ENCODE measurements at places on chromosomes 1 and 21. TPM values are rescaled to one million over a fixed set of nuclear protein-coding genes. Genes with fewer than 3 reads are reported as not detected.

DNA sequence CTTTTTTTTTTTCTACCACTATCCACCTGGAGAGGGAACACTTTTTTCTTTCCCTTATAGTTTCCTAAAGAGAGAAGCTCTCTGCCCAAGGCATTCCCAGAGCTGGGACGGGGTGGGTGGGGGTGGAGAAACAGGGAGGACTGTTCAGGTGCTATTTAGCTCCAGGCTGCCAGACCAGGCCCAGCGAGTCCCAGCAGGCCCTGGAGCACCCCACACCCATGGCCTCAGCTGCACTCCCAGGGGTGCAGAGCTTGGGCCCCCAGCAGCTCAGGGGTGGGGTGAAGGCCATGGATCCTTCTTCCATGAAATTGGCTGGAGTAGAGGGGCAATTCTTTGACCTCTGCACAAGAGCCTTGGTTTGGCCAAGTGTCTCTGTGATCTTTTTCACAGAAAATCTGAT is 4.1 kb downstream of the ETV3L start:
- DNase-seq, result no peak

GRCh38 chr21:29245104-29245643 is 53.5 kb upstream of the BACH1 start:
- DNase-seq, result no peak

DNA sequence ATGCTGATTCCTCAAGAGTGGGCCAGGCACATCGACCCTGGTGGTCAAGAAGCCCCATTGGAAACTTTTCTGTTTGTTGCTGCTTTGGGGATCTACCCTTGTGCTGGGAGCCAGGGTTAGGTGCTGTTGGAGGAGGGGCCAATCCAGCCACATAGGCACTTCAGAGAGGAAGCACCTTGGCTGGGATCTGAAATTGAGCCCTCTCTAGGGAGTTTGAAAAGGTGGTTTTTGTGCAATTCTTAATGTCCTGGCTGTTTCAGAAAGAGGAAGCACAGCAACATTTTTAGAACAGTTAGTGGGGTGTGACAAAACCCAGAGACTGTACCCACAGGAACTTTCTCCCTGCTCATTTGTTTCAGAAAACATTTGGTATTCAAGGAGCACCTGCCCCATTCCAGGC is 17.2 kb upstream of the BEND5 start:
- DNase-seq, result no peak

- no peak for DNase-seq
Measured at GRCh38 chr1:56120021-56120420, 459.3 kb downstream of the PLPP3 start.

Gene BEST4
- 0.63 TPM for total RNA-seq

- DNase-seq, result no peak
Measured at GRCh38 chr1:7610106-7610731, 160.9 kb upstream of the VAMP3 start.

- no peak for DNase-seq
Measured at GRCh38 chr21:35606146-35606545, 454.2 kb downstream of the SETD4 start.

DNA sequence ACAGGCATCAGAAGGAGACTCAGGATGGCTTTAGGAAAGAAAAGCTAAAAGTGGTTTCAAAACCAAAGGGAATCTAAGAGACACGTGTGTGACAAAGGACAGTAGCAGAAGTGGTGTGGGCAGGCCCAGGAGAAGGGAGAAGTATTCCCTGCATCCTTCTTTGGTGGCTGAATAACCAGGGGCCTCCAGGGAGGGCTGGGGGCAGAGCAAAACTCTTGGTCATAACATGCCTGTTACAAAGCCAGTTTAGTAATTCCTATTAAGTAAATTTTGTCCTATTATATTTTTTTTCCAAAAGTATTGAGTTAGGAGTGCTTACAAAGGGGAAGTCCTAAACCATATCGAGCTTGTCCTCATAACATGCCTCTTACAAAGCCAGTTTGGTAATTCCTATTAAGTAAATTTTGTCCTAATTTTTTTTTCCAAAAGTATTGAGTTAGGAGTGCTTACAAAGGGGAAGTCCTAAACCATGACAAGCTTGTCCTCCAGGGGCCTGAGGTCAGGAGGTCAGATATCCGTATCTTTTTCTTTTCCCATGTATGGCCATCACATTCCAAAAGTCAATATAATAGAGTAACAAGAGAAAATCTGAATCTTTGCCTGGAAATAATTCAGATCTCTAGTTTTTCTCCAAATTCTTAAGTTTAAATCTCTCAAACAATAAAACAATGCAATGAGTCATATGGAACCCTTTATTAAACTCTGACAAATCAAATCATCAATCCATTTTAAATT is 509.2 kb downstream of the LTN1 start:
- DNase-seq, result no peak

- DNase-seq, result no peak
Measured at GRCh38 chr1:183243161-183244050, 57.3 kb downstream of the LAMC2 start.

DNA sequence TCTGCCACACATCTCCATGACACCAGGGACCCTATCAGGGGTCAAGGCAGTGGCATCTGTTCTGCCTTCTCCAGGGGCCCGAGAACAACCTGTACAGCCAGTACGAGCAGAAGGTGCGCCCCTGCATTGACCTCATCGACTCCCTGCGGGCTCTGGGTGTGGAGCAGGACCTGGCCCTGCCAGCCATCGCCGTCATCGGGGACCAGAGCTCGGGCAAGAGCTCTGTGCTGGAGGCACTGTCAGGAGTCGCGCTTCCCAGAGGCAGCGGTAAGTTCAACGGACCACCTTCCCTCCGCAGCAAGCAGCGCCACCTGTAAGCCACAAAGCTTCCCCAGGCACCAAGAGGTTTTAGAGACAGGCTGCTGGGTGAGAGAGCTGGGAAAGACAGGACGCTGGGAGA is 15.9 kb downstream of the MX2 start:
- no peak for DNase-seq

DNA sequence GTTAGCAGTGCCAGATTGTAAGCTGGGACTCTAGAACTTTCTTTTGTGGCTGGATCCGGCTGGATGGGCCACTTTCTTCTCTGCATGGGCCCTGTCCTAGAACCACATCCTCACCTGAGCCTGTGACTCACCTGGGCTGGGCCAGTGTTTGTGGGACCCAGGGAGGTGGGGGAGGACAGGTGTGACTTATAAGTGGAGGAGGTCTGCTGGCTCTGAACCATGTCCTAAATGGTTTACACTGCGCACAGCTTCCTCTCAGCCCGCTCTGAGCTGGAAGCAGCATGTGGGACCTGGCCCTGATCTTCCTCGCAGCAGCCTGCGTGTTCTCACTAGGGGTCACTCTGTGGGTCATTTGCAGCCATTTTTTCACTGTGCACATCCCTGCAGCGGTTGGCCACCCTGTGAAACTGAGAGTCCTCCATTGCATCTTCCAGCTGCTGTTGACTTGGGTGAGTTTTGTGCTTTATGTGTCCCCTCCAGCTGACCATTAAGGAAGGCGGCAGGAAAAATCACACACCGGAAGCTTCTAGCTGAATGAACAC is at the start of gene AADACL3:
AADACL3 (plus strand) TSS at position 215 of the 542 bp plus-strand sequence; CDS start at position 282, 67 bp downstream.
- no peak for DNase-seq

DNA sequence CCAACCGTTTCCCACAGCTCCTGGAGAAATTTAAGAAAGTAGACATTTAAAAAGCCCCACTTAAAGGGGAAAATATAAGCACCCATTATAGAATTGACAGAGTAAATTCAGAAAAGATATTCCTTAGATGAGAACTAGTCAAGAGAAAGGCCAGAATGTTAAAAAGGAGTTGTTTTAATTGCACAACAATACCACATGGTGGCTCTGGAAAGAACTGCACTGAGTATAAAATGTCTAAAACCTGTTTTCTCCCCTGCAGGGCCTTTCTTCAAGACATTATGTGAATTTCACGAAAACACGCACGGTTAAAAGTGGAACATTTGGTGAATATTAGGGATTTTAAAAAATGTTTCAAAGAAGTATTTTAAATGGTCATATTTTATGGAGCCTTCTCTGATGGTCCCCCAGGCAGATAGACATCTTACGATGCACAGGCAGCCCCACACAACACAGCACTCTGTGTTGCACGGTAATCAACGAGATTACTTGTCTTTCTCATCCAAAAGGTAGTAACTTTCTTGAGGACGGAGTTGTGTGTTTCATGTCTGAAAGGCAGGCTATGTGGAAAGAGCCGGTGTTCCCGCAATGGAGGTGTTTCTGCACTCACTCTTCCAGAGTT is 101.9 kb downstream of the PRRX1 start:
- DNase-seq, result no peak

DNA sequence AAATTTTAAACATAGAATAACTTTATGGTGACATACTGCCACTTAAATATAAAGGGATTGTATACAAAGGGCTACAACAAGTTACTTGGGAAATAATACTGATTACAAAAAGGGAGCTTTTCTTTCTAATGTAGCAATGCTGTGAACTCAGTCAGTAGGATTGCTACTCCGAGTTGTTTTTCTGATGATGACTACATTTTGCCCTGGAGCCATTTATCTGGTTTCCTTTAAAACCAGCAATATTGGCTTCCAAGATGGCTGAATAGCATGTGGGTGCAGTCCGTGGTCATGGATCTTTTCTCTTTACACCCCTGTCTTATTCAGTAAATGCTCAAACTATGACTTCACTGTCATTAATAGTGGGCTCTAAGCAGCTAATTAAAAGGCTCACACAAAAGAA is 92.6 kb upstream of the NEK7 start:
- no peak for DNase-seq

Gene LCE2C
- total RNA-seq, result not detected

DNA sequence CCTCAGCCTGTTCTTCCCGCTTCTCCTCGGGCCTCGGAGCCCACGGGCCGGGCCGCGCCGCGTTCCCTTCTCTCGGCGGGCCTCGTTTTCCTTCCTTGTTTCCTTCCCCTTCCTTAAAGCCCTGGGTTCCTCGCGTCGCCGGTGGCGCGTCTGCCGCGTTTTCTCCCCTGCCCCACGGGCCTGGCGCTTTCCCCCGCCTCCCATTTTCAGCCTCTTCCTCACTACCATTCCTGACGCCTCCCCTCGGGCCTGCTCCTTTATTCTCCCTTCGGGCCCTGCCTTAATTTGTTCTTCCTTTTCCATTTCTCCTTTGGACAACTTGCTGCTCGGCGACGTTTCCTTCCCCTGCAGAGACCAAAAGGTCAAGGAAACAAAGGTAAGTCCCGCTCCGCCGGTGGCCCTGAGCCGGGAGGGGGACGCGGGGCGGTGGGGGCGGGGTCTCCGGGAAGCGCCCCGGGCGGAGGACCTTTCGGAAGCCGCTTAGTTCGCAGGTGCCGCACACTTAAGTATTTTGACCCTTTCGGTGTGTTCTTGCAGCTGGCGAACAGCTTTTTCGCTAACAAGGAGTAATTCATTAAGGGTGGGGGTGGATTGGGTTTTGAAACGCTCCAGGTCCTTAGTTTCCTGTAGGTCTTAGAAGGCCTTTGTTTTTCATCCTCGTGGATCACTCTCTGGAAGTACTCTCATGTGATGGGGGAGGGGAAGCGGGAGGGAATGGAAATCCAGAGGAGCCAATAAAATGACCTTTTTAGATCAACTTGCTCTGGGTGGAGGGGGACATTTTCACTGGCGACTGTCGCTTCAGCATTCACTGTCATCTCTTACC is 780 bp downstream of the YTHDF2 start:
- DNase-seq, result peak; percentile 34

Measured in activated T-cell treated with anti-CD3 and anti-CD28 coated beads, Interleukin-2, amount 50 U/mL, for 4 hours (primary cell).